ENCODE measurements at places on chromosomes 6 and 20. TPM values are rescaled to one million over a fixed set of nuclear protein-coding genes. Genes with fewer than 3 reads are reported as not detected.

Gene PERP
- 64.6 TPM for total RNA-seq

Gene NKAIN2
- not detected for total RNA-seq

Gene CPXM1
- total RNA-seq, result 1.1 TPM

- DNase-seq, result no peak
Observed at GRCh38 chr6:122696079-122696478, 83.4 kb upstream of the FABP7 start.

DNA sequence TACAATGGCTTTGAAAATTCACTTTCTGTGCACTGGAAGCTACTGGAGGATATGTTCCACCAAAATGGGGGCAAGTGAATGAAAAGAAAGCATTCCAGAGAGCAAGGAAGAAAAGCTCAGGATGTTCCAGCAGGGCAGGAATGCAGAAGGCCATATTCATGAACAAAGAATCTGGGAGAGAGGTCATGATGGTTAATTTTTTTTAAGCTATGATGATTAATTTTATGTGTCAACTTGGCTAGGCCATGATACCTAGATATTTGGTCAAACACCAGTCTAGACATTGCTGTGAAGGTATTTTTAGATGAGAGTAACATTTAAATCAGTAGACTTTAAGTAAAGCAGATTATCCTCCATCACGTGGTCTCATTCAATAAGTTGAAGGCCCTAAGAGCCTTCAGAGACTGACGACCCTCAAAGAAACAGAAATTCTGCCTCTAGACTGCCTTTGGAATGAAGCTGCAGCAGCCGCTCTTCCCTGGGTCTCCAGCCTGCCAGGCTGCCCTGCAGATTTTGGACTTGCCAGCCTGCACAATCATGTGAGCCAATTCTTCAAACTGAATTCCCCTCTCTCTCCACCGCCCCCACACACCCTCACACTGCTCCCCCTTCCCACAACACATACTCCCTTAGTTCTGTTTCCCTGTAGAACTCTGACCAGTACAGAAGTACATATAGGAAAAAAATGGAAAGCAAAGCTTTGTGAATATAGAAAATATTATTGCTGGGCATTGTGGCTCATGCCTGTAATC is 20.1 kb upstream of the GCM1 start:
- no peak for DNase-seq

DNA sequence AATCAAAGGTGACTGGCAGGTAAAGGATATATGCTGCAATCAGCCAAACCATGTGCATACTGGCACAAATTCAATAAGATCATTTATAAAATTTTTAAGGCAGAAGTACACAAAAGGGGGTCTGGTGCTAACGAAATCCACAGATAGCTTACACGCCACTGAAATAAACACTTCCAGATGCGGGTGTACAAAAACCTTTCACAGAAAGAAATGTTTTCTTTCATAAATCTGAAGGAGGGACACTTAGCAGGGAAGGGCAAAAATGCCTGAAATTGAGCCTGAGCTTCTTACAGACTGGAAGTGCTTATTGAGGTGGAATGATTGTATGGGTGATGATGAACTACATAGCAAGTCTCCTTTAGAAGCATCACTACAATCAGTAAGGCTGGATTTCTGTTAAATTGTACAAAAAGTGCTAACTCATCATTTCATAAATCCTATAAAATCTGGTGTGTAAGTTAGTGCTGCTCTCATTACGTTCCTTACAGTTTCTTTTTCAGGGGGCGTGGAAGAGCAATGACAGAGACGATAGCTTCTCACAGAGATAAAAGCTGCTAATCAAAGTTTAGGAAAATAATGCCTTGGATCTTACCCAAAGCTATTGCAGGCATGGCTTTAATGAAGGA is 409.3 kb upstream of the RUNX2 start:
- DNase-seq, result no peak

- no peak for DNase-seq
Observed at GRCh38 chr6:125983246-125983945, 2.9 kb upstream of the TRMT11 start.

Measured in colonic mucosa (tissue), 4 donors.